RKO (cell line): ENCODE measurements at places on chromosomes 12 and 14.

DNA sequence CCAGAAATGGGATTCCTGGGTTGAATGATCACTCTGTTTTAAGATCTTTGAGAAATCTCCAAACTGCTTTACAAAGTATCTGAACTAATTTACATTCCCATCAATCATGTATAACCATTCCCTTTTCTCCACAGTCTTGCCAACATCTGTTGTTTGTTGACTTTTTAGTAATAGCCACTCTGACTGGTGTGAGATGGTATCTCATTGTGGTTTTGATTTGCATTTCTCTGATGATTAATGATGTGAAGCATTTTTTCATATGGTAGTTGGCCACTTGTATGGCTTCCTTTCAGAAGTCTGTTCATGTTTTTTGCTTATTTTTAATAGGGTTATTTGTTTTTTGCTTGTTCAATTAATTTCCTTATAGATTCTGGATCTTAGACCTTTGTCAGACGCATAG lies 211.8 kb upstream of the AVPR1A start:
- peak; percentile 1 for DNase-seq

- DNase-seq = no peak
Observed at GRCh38 chr12:83143950-83144349, 457.2 kb downstream of the TMTC2 start.

GRCh38 chr14:63563370-63564026 lies 20.3 kb upstream of the PPP2R5E start:
- DNase-seq = no peak

DNA sequence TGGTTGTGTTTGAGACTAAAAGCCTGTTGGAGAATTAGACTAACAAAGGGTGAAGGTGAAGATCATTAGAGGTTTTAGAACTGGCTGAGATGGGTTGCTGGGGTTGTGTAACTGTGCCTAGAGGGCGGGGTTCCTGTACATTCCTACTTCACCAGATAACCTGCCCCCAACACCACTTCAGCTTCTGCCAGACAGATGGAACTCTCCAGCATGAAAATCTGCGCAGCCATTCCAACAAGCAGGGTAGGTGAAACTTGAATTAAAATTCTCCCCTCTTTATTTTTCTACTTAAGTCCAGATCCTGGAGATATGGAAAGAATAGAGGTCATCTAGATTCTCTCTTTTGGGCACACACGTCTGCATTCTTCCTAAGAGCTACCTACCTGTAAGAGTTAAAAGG lies 6.0 kb downstream of the FOXG1 start:
- no peak for DNase-seq

GRCh38 chr12:1821805-1822204 lies 1.4 kb downstream of the LRTM2 start:
- DNase-seq = no peak

DNA sequence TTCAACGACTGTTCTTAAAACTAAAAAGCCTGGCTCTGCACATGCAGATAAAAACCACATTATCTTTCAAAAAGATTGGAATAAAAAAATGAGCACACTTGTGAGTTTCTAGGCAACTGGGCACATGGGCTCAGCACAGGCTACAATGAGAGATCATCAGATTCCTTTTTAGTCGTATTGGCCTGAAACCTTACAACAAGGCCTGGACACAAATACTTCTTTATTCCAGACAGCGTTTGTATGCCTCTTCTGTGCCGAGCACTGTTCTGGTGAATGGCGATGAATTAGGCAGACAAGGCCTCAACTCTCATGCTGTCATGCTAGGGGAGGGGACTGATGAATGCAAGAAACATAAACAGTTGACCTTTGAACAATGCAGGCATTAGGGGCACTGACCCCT lies 463.0 kb downstream of the AACS start:
- no peak for DNase-seq

DNA sequence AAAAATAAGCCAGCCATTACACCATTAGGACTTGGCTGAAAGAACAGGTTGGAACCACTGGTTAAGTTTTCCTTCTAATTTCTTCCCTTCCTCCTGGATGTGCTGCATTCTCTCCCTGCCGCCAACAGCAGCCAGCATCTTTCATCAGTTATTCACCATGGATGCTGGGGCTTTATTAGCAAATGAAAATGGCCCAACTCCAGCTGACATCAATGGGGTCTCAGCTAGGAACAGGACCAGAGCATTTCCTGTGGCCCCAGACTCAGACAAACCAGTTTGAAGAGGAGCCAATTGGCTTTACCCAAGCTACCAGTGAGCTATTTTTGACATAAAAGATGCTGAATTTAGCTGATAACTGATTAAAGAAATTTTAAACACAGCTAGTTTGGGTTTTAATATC lies 26.0 kb upstream of the TBX5 start:
- DNase-seq = no peak

DNA sequence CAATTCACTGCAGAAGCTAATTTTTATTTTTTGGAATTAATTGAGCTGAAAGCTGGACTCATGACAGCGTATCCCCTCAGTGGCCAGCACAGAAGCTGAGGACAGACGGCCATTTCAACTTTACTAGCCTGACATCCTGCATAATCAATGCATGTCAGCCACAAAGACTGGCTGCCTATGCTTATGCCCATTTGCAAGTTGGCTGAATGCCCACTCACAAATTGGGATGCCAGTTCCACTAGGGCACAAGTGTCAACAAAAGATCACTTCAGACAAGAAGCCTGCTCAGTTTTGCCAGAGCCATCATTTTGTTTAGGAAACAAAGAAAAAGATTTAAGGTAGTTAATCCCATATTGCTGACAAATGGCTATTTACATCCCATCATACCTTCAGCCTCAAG lies 417.6 kb downstream of the NOVA1 start:
- no peak for DNase-seq

GRCh38 chr12:112837629-112838197 lies 46.2 kb downstream of the RPH3A start:
- peak; percentile 81 for DNase-seq

DNA sequence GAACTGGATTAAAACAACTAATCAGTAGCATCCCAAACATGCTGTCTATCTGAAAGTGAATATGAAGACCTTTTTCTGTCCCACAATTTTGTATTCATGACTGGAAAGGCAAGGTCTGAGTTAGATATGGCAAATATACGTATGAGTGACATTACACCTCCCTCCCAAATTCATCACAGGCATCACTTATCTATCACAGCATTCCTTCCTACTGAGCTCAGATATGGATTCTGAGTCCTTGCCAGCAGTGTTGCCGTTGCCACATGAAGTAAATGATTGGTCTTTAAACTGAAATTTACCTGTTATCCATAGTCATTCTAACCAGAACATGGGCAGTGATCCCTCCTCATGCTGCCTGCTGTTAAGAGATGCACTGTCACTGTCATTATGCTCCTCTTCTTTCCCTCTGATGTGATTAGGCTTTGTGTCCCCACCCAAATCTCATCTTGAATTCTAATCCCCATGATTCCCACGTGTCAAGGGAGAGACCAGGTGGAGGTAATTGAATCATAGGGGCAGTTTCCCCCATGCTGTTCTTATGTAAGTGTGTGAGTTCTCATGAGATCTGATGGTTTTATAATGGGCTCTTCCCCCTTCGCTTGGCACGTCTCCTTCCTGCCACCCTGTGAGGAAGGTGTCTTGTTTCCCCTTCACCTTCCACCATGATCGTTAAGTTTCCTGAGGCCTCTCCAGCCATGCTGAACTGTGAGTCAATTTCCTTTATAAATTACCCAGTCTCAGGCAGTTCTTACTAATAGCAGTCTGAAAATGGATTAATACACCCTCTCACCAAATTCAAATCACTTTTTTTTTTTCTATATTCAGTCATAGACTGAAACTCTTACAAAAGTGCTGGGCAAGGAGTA lies 288.4 kb downstream of the NUAK1 start:
- no peak for DNase-seq

- no peak for DNase-seq
Observed at GRCh38 chr12:127268706-127269425, 998.1 kb upstream of the TMEM132C start.

DNA sequence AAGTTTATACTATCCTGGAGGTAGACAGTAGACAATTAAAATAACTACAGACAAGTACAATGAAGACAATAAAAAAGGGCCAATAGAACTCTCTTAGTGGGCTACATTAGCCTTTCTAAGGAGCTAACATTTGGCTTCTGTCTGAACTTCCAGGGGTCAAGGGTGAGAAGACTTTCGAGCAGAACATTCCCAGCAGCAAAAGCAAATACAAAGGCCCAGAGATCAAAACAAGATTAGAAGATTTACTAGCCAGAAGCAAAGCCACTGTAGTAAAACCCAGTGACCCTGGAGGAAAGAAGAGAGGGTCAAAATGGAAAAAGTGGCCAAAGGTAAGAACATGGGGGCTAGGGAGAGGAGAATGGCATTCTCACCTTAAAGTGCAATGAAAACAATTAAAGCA lies 63.2 kb downstream of the ATP2B1 start:
- DNase-seq = no peak

DNA sequence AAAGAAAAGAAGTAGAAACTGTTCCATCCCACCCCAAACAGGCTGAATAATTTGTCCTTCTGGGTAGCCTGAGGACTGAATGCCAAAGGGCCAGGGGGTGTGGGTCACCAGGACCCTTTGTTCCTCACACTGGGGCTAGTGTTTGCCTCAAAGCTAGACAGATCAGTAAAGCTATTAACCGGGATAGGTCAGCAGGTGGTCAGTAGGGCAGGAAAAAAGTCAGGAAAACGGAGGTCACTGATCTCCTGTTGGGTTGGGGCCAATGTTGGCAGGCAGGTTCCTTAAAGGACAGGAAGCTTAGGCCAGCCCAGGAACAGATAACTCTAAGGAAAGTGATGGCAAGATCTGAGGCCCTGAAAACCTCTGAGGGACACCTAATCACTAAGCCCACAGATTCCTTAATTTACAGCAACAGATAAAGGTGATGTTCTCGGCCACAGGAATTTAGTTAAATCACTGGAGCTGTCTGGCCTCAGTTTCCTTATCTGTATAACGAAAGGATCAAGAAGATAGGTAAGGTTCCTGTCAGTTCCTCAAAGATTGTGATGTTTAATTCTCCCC lies 22.7 kb upstream of the TMPO start:
- no peak for DNase-seq

DNA sequence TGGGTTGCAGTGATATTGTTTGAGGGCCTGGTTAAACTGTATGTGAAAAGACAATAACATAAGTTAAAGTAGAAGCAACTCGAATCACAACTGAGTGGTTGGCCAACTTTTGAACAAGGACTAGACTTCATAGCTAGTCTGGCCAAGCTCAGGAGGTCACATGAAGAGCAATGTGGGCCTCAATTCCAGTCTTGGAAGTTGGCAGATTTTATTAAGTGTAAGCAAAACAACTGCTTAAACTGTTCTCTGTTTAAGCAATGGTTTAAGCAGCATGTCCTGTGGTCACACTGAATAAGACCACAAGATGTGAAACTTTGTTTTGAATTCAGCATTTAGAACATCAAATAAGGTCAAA lies 100.4 kb downstream of the TMTC3 start:
- no peak for DNase-seq

- DNase-seq = no peak
Observed at GRCh38 chr14:36986407-36986806, 186.0 kb downstream of the SLC25A21 start.

DNA sequence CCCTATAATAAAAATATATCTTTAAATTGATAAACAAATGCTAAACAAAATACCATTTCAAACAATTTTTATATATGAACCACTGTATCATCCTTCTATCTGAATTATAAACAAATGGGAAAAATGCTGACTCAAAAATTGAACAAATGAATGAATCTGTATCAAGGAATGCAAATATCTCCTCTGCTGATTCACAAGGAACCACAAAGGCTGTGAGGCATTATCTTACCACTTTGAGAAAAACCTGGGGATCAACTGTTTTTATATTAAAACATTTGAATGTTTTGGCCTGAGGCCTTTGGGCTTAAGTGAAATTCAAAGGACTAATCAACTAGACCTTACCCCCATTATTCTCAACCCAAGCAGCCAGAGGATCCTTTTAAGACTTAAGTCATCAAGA lies 86.3 kb downstream of the EML5 start:
- no peak for DNase-seq

DNA sequence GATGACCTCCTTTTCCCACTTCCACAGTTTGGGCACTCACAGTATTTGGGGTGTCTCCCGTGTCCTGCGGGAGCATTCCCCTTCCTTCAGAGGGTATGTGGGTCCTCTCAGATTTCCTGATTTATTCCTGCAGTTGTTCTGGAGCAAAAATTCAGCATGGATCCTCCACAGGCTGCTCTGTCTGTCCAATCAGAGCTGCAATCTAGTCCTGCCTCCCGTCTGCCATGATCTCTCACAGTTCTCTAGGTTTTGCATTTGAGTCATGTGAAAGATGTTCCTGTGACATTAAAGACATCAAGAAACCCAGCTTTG lies 435.9 kb downstream of the TMTC2 start:
- no peak for DNase-seq

- DNase-seq = no peak
Observed at GRCh38 chr12:132236930-132237771, 92.2 kb downstream of the GALNT9 start.

DNA sequence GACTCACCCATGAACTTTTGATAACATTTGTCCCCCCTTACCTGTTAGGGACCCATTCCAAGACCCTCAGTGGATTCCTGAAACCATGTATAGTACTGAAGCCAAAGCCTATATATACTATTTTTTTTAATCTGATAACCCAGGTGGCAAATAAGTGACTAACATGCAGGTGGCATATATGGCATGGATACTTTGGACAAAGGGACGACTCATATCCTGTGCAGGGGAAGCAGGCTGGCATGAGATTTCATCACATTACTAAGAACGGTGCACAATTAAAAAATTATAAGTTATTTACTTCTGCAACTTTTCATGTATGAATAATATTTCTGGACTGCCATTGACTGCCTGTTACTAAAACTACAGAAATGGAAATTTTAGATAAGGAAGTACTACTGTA lies 880.1 kb upstream of the FBXO33 start:
- peak; percentile 79 for DNase-seq

DNA sequence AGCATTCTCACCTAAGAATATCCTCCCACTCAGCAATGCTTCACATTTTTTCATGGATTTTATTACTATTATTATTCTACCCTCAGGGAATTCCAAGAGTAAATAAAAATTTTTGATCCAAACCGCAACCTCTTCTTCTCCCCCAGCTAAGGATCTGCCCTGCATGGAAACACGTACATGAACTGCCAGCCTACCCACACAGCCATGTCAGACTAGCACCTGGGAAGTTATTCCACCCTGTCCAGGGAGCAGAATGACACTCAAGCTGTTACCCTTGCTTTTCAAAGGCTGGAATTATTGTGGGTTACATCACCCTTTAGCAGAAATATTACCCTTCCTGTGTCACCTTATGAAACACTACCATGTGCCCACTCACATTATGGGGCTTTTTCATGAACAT lies 227.3 kb upstream of the USP15 start:
- no peak for DNase-seq

GRCh38 chr14:96953087-96953874 lies 156.1 kb downstream of the VRK1 start:
- DNase-seq = no peak

- DNase-seq = peak; percentile 13
Observed at GRCh38 chr12:83261998-83262397, 575.3 kb downstream of the TMTC2 start.

- DNase-seq = peak; percentile 48
Observed at GRCh38 chr14:65958664-65959562, 527.3 kb upstream of the CCDC196 start.

GRCh38 chr14:53894456-53894855 lies 62.2 kb downstream of the BMP4 start:
- no peak for DNase-seq
